ENCODE measurements at places on chromosomes 1 and 21.
A peak's percentile ranks its signal among the peaks of the same experiment; 100 is the strongest.

- peak; percentile 8 for DNase-seq
Measured at GRCh38 chr1:10283318-10283984, 73.1 kb downstream of the KIF1B start.

DNA sequence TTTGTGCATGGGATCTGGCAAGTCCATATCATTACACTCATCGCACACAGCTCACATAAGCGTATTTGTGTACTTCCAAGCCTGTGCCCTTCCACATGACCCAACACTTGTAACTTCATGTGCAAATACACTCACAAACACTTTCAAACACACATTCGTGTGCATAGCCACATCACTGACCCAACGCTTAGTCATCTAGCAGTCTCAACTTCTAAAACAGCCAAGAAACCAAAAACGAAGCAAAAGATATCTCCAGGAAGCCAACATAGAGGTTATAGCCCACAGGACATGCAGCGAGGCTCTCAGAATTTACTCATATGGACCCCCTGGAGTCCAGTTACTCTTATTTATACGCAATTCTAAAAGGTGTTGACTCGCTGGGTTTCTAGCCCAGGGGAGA lies 10.9 kb upstream of the GOLT1A start:
- peak; percentile 3 for DNase-seq

- DNase-seq = no peak
Measured at GRCh38 chr1:77597310-77597709, 85.1 kb downstream of the ZZZ3 start.

DNA sequence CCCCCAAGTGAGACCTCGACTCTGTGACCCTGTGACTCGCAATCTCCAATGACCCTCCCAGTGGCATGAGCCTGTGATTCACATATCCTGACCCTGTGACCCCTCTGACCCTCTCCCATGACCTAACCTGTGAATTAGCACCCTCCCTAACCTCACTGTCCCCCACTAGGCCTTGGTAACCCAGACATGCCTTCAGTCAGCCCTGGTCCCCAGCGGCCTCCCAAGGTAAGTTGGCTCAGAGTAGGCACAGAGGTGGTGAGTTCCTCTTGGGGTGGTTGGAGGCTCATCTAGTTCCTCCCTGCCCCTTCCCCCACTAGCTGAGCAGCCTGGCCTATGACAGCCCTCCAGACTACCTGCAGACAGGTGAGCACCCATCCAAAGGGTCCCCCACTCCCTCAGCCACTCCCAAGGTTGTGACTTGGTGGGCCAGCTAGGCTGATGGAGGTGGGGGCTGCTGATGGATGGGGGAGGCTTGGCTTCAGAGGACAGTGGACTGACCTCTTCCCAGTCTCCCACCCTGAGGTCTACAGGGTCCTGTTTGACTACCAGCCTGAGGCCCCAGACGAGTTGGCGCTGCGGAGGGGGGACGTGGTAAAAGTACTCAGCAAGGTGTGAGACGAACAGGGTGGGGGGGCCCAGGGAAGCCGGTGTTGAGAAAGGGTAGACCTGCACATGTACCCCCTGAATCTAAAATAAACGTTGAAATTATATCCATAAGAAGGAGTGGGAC lies 1.6 kb downstream of the SH3D21 start:
- DNase-seq = no peak

Measured in brain microvascular endothelial cell (primary cell).